PC-9 (cell line): ENCODE measurements at places on chromosomes 12 and 14.

DNA sequence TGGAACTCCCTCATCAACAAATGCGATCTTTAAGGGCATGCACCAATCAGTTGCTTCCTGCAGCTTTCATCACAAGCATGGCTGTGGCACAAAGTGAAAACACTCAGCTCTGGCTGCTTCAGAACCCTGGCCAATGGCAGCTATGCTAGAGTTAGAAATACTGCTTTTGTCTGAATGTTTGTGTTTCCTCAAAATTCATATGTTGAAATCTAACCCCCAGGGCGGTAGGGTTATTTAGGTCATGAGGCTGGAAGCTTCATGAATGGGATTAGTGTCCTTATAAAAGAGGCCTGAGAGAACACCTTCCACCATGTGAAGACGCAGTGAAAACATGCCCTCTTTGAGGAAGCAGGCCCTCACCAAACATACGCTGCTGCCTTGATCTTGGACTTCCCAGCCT is 453.9 kb downstream of the SNAPC1 start:
- no peak for DNase-seq

- DNase-seq = no peak
Measured at GRCh38 chr12:40921563-40922163, 229.4 kb downstream of the CNTN1 start.

GRCh38 chr14:56149995-56150394 is 31.8 kb downstream of the PELI2 start:
- no peak for DNase-seq

GRCh38 chr12:3958534-3958933 is 85.3 kb upstream of the PARP11 start:
- no peak for DNase-seq

GRCh38 chr12:113933201-113933786 is 32.8 kb downstream of the RBM19 start:
- no peak for DNase-seq

- no peak for DNase-seq
Measured at GRCh38 chr12:98818239-98818638, 173.1 kb downstream of the APAF1 start.

DNA sequence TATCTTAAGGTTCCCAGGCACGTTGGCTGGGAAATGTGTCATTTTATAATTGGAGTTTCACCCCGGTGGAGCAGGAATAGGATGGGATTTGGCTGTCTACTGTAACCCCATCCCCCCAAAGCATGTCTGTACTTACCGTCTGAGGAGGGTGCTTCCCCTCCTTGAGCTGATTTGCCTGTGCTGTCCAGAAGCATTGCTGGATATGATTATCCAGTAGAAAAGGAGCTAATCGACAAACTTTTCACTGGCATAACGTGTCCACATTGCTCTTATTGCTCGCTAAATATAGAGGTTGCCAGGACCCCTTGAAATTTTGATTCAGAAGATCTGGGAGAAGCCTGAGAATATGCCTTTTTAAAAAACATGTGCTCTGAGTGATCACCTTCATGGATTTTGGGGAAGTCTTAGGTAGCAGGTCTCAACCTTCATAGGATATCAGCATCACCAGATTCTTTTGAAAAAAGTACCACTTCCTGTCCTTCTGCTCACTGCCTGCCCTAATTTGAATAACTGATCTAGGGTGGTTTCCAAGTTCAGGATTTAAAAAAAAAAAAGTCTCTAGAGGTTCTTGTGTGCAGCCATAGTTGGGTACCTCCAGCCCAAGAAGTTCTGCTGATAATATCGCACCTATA is 80.4 kb upstream of the KCNA1 start:
- DNase-seq = no peak

DNA sequence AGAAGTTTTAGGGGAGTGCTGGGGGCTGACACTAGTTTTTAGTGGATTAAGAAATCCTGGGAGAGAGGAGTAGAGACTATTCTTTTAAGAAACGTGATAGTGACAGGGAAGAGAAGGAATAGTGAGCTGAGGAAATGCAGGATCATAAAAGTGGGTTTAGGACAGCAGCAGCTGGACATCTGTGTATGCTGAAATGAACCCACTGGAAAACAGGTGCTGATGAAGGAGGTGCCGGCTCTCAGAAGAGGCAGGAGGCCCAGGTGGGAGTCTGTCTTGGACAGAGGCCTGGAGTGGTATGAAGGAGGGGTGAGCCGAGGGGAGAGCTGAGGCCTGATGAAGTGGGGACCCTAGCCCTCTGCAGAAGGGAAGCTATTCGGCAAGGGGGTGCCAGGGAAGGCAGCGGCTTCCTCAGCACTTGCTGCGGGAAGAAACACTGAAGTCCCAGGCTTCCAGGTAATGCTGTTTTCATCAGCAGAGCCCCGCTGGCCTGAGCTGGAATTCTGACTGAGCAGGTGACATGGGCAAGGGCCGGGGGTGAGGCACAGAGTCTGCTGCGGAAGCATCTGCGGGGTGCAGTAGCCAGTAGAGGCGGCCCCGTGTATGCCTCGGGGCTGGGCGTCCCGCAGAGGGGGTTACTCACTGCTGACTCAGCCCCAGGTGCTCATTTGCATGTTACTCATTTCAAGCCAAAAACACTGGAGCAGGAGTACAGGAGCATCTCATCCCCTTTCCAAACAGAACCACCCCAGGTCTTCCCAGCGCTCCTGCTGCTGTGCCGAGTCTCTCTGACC is 89.7 kb downstream of the TMCC3 start:
- DNase-seq = peak; percentile 94

- DNase-seq = peak; percentile 82
Measured at GRCh38 chr14:55427439-55427838, 13.0 kb downstream of the TBPL2 start.

DNA sequence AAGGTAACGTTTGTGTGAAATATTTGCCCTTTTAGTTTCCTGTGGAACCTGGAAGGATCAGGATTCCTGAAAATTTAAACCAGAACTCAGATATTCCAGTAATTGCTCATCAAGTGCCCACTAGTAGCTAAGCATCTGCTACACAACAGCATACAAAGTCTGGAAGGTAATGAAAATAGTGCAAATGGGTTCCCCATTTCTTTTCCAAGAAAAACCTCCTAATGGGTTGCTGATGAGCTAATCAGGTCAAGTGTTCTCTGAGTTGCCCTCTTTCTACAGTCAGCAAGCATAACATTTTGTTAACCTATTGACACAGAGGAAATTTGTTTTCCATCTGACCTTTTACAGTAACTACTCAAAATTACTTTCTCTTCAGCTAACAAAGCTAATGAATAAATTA is 83.6 kb upstream of the PMCH start:
- no peak for DNase-seq

DNA sequence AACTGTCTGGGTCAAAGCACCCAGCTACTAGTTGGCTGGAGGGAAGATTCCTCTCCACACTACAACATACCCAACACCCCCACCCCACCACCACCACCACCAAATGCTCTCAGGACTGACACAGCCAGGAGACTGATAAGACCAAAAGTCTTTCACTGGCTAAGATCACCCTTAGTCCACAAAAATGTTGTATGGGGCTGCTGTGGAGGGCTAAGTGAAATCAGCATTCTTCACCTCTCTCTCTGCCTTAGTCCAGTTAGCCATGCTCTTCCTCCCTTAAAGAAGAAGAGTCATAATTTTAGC is 106.2 kb downstream of the NUAK1 start:
- no peak for DNase-seq

DNA sequence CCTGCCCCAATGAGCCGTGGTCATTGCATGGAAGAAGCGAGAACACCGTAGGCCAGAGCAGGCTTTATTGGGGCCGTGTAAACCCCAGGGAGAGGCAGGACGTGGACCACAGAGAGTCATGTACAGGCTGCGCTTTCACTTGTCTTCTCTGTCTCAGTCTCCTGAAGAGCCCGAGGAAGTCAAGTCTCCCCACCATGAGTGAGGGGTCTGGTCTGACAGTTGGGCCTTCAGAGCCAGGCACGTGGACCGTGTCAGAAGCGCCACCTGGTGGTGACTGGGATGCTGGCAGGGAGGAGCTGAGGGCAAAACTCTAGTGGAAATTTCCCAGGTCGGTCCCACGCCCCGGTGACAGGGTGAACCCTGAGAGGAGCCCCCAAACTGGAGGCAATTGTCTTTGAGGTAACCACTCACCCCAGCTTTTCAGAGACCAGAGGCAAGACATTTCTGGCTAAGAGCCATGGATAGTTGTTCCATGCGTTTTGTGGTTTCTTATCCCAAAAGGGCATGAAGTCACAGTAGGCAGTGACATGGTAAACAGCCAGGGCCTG is 17.4 kb downstream of the RPS6KL1 start:
- peak; percentile 78 for DNase-seq

GRCh38 chr14:71060274-71060673 is 153.0 kb downstream of the PCNX1 start:
- no peak for DNase-seq

- no peak for DNase-seq
Measured at GRCh38 chr12:81461163-81461562, 298.0 kb downstream of the PPFIA2 start.

DNA sequence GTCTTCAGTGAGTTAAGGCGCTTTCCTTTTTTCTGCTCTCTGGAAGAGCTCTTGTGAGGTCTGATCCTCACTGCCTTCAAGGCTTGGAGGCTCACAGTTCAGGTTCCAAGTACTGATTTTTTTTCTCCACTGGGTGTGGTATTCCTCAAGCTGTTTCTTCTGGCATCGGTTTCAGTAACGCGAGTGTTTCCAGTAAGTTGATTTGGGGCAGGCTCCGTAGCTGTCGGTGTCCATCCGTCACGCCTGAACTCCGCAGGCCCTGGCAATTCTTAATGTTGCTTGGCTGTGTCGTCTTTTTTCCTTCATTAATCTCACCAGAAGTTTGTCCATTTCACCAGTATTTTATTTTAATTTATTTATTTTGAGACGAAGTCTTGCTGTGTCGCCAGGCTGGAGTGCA is 30.6 kb downstream of the LRCOL1 start:
- no peak for DNase-seq

GRCh38 chr12:131038961-131039950 is 85.5 kb downstream of the ADGRD1 start:
- no peak for DNase-seq

DNA sequence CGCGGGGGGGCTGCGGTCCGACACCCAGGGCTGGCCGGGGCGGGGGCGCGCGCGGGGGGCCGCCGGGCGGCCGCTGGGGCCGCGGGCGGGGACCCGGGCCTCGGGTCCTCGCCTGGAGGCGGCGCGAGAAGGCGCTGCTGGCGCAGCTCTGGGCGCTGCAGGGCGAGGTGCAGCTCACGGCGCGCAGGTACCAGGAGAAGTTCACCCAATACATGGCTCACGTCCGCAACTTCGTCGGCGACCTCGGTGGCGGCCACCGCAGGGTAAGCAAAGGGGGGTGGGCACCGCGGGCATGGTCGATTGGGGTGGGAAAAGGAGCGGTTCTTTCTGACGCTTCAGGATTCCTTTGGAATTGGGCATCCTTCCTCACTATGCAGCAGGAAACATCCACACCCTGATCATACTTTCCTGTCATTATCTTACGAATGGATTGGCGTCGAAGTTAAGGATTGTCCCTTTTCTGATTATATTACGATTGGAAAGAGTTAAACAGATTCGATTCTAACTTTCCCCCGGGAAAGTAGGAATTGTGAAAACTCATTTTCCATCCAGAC is 798 bp downstream of the PDZRN4 start:
- DNase-seq = no peak

DNA sequence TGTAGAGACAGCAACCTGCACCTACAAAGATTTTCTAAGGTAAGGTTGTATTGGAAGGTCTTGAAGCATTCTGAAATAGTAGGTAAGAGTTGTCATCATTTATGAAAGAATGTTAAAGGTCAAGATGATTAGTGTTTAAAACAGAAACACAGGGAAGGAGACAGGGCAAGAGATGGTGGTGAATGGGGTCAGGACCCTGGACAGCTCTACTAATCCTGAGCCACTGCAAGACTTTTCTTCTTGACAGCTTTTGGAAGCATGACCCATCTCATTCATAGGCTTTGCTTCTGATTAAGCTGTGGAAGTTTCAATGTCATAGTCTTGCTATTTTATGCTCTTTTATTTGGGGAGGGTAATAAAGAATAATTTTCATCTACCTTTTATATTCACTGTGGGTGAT is 75.5 kb upstream of the CAND1 start:
- DNase-seq = no peak

- DNase-seq = peak; percentile 71
Measured at GRCh38 chr12:52539083-52539820, 13.7 kb downstream of the KRT71 start.

DNA sequence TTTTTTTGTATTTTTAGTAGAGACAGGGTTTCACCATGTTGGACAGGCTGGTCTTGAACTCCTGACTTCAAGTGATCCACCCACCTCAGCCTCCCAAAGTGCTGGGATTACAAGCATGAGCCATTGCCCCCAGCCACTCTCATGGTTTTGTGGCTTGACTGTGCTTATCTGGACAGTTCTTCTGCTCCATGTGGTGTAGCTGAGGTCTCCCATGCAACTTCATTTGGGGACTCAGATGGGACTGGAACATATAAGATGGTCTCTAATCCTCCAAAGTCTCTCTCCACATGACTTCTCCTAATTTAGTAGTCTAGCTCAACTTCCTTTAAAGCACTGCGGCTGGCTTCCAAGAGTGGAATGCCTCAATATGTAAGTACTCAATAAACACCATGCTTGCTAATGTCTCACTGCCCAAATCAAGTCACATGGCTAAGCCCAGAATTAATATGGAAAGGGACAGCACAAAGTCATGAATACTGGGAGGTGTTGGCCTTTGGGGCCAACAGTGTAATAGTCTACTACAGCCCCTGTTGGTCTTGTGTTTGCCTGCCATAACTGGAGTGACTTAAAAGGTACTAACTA is 7.4 kb downstream of the INHBC start:
- no peak for DNase-seq

- DNase-seq = no peak
Measured at GRCh38 chr12:88604646-88605045, 24.4 kb upstream of the KITLG start.

DNA sequence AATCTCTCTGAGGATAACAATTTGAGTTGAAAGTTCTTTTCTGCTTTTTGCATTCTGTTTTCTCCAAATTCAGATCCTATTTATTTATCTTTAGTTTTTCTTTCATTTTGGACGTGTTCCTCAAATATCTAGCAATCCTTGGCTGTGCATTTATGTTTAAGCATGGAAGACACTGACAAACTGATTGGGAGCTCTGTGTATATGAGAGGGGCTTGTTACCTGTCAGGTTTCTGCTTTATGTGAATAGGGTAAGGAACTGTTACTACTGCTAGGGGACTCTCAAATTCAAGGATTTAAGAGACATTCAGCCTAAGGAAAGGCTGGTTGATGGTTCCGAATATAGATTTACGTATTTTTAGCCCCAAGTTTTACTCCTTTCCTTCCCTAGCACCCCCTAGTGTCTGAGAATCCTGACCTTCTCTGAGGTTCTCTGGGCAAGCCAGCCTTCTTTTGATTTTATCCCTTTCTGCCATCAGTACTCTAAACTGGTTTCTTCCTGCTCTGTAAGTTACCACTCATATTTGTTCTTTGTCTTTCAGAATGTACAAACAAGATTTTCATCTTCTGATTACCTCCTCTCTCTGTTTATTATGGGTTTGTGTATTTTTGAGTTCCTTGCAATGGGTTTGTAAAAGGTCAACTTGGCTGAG is 30.5 kb downstream of the YLPM1 start:
- no peak for DNase-seq

GRCh38 chr12:105064564-105065178 is 19.6 kb downstream of the ALDH1L2 start:
- no peak for DNase-seq

- no peak for DNase-seq
Measured at GRCh38 chr12:31752450-31752849, 23.6 kb upstream of the AMN1 start.
